GM04503 (cell line): ENCODE measurements at places on chromosomes 4 and X.

GRCh38 chrX:112368371-112368770 lies 285.8 kb upstream of the TRPC5 start:
- DNase-seq = no peak

- no peak for DNase-seq
These were observed 9.7 kb downstream of the PTCHD1 start for GRCh38 chrX:23344238-23344903.

DNA sequence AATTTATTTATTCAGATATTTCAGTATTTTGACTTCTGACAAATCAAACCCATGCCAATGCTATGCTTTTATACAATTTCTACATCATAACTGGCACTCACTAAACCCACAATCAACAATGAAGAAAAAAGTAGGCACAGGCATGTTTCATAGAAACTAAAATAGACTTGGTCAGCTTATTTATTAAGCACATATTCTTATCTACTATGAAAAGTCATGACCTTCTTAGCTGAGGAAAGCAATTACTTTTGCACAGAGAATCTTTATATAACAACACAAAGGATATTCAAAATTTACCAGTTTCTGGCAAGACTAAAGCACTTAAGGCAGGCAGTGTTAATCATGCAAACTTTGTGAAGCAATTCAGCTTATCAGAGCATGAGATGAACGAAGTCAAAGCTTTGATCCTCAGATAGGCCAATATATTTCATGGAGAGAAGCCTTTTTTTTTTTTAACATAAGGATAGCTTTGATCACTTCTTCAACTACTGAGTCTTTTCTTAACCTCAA lies 490.6 kb downstream of the INPP4B start:
- DNase-seq = no peak

GRCh38 chr4:7410446-7410845 lies 24.3 kb downstream of the PSAPL1 start:
- DNase-seq = no peak

DNA sequence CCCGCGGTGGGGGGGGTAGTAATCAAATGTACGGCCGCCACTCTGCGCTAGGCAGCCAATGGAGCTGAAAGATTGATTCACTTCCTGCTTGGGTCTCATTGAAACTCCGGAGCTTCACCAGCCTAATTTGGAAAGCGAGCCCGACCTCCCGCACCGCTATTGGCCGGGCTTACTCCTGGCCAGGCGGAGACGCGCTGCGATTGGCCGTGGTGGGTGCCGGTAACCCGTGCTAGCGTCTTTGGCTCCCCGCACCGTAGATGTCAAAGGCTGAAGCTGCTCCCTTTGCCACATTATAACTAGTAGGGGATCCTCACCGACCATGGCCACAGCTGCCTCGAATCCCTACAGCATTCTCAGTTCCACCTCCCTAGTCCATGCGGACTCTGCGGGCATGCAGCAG lies at the start of gene POU3F4:
TSS of gene POU3F4 (plus strand) at position 285 of the 400 bp plus-strand sequence. CDS start at position 320, 35 bp downstream.
- no peak for DNase-seq

DNA sequence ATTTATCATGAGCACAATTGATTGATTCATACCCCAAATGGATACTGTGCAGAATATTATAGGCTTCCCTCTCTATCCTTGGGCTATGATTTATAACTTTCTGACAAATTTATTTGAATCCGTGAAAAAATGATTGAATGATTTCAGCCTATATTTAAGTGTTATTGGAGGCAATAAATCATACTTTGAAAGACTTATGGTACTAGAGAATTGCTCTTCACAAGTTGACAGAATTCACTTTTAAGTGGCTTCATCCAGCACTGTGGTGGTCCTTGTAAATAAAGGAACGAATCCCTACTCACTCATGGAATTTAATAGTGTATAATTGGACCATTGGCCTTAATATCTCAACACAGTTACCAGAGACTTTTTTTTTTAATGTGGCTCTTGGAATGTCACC lies 174.8 kb upstream of the TLL1 start:
- no peak for DNase-seq

DNA sequence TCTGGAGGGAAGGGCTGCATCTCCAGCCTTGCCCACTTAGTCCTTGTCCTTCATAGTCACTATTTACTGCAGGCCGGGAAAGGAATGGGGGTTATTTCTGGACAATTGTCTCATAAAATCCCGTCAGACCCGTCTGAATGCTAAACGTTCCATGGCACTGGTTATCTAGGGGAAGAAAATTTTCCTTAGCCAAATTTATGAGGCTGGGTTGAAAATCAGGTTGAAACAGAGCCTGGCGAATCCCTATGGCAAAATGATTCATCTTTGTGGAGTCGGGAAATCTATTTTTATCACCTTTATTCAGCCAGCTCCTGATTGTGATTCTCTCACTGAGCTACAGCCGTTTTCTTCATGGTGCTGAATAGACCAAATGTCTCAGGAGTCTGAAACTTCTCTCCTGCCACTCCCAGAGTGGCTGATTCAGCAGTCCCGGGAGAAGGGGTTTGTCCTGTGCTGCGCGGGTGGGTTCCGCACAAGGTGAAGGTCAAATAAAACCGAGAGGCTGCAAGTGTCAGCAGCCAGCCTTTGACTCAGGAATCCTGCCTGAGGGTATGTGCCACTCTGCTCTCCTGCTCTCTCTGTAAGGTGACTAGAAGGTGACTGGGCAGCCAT lies 1.0 kb downstream of the LIMCH1 start:
- DNase-seq = no peak

GRCh38 chr4:108172231-108172752 lies 3.6 kb upstream of the LEF1 start:
- DNase-seq = no peak

DNA sequence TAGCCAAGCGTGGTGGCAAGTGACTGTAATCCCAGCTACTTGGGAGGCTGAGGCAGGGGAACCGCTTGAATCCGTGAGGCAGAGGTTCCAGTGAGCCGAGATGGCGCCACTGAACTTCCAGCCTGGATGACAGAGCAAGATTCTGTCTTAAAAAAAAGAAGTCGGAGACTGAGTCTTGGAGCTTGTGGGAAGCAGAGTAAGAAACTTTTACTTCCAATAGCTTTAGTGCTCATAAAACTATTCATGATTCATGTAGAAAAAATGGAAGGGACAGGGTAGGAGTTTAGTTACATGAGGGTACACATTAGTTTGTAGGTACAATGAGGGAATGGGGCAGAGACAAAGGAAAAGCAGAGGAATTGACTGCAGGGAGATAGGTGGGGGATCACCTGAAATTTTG lies 19.3 kb downstream of the RAP2C start:
- DNase-seq = no peak

DNA sequence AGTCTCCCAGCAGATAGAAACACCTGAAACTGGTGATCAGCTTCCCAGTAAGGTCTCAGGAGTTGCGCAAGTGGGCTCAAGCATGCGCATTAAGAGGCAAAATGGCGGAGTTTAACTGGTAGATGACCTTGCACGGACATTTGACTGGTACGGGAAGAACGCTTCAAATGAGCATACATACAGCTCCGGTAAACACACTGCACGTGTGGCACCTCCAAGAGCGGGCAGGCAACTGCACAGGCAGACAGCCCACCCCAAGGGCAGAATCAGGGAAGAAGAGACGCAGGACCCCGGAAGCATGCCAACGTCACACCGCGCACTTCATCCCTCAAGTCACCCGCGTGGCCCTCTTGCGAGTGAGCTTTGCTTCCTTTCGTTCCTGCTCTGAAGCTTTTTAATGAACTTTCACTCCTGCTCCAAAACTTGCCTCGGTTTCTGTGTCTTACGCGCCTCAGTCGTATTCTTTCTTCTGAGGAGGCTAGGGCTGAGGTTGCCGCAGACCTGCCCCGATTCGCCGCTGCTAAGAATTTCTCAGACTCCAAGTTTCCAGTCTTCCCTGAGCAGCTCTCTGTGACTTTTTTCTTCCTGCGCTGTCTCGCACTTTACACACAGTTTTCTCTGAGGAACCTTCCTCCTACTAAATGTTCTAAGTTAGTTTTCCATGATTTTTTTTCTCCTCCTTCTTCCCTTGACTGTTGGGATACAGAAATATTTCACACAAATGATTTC lies 180.7 kb upstream of the ZFP42 start:
- no peak for DNase-seq

DNA sequence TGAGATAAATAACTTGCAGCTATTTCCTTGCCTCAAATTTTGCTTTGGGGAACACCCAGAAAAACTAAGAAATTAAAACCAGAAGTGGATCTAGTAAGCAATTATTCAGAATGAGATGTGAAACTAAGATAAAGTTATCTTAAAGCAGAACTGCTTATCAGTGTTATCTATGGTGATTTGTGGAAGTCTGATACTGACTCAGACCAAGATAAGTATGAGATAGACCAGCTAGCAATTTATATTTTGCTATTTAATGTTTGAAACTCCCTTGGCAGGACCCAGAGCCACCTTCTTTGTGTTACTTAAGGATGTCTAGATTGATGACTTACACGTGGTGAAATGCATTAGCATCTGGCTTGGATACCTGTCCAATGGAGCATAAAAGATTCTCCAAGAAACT lies 368.1 kb downstream of the EPHA5 start:
- DNase-seq = no peak

DNA sequence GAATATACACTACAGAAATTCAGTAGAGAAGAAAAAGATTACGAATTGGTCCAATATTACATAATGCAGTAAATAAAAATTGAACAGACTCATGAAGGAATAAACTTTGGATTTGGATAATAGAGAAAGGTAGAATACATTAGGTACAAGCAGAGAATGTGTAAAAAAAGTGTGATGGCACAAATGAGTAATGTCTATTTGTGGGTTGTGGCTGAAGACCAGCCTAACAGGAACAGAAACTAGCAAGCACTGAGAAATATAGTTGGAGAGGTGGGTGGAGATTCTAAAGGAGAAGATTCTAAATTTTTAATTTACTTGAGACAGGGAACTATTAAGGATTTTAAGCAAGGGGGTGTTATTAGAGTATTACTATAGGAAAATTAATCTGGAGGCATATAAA lies 15.2 kb upstream of the CLOCK start:
- DNase-seq = no peak

- no peak for DNase-seq
These were observed 571.1 kb upstream of the DIPK2B start for GRCh38 chrX:45771560-45772340.

DNA sequence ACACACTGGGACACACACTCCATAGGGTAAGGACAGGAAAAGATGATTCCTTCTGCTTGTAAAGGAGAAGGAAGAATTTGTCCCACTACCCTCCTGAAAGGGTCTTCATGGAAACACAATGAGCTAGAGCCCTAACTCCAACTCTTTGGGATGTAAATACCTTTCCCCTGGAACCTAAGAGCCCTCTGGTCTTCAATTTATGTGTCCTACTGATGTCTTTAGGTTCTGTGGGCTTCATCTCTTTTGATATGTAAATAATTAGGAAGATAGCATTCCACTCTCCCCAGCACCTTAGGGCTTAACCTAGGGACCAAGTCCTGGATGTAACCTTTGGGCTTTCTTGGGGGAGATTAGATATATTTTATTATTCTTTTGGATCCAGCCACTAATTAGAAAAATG lies 38.3 kb downstream of the PF4 start:
- no peak for DNase-seq

- DNase-seq = no peak
These were observed 52.7 kb downstream of the GABRB1 start for GRCh38 chr4:47084111-47084510.

- no peak for DNase-seq
These were observed 45.9 kb upstream of the GPC4 start for GRCh38 chrX:133461231-133461630.

DNA sequence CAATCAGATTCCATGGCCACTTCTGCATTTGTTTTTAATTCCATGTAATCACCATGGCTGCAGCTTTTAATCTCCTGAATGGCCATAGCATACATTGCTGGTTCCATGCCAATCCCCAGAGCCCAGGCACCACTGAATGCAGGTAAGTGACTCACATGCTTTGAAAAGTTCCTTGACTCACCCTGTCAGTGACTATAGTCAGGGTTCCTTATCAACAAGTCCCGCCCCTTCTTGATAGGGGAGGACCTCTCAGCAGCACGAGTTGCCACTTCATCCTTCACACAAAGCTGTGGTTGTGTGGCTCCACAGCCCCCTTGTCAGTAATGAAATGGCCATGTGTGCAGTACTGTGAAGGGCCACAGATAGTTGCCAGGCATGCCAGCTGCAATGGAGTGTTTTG lies 516.6 kb downstream of the PPARGC1A start:
- DNase-seq = no peak

DNA sequence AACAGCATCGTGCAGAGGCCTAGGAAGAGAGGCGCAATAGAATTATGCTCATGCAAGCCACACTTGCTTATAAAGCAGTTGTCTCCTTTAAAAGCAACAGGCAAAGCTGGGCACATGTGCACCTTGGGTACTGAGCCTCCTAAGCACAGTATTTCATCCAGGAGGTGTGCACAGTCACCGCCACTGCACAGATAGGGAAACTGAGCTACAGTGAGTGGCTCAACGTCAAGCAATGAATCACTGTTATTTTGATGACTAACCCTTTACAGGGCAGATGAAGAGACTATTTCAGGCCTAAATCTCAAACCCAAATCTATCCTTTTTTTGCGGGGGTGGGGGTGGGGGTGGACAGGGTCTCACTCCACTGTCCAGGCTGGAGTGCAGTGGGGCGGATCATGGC lies 42.3 kb downstream of the BCOR start:
- no peak for DNase-seq

GRCh38 chrX:20523626-20524312 lies 257.1 kb upstream of the RPS6KA3 start:
- no peak for DNase-seq

DNA sequence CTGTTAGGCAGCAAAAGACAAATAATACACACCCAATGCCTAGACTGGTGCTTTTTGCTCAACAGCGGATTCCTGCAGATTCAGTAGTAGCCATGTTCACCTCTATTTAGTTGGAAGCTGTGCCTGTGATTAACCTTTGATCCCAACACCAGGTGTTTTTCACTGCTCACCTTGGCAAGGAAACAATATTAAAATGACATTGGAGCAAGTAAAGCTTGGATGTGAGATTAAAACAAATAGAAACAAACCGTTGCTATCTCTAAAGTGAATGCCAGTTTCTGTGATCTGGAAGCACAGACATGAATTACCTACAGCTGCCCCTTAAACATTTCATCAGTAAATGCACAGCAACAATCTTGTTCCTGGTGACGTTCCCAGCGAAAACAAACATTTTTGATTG lies 35.7 kb downstream of the MAGEB17 start:
- DNase-seq = no peak

DNA sequence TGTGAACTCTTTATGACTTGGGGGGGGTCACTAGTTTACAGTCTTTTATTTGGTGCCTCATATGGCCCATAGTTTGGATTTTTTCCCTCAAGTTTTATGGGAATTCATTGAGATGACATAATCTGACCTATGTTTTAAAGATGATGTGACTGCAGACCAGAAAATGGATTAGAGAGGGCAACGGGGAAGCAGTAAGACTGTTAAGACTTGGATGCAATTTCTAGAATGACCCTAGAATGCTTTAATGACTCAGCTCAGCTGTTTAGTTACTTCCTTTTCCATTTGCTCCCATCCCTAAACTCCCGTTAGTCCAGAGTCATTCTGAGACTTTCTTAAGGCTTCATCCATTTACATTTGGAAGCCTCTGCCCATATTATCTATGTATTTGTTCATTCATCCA lies 59.9 kb upstream of the PDGFRA start:
- no peak for DNase-seq
